ENCODE measurements at places on chromosomes 12 and 14.

GRCh38 chr12:1907652-1908611 is 10.5 kb downstream of the CACNA2D4 start:
- DNase-seq: no peak

DNA sequence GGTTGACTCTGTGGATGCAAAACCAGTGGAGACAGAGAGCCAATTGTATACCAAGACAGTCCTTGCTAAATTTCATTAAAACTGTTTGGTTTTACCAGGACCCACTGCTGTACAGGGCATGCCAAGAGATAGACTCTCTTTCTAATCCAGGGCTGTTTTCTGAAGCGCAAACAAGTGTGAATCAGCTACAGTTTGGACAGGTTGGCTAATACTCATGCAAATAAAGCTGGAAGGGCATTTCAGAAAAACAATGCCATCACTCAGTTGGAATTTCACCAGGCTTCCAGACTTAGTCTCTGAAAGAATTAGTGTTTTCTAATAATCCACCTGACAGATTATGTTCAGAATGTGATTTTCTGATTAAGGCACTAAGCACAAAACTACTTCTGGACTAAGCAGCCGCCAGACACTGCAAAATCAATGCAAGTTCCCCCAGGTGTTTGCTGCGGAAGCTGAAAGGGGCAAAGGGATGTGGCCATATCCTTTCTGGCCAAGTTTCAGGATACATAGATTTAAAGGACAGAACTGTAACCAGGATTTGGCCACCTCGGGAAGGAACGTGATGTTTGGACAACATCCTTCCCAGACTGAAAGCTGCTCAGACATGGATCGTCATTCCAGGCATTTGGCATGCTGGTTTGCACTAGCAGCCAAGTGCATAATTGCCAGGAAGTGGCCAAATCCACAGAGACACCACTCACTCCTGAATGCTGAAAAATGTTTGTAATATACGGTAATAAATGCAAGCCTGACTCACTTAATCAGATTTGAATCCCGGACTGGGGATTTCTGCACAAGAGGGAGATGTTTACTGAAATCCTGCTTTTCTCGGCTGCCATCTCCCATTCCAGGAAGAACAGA is 32.0 kb upstream of the CDKN3 start:
- DNase-seq: no peak

- DNase-seq: no peak
Observed at GRCh38 chr14:55761651-55762050, 181.6 kb downstream of the KTN1 start.

- no peak for DNase-seq
Observed at GRCh38 chr12:68479896-68480291, 130.8 kb upstream of the RAP1B start.

- no peak for DNase-seq
Observed at GRCh38 chr14:58747181-58747580, 109.4 kb downstream of the DACT1 start.

DNA sequence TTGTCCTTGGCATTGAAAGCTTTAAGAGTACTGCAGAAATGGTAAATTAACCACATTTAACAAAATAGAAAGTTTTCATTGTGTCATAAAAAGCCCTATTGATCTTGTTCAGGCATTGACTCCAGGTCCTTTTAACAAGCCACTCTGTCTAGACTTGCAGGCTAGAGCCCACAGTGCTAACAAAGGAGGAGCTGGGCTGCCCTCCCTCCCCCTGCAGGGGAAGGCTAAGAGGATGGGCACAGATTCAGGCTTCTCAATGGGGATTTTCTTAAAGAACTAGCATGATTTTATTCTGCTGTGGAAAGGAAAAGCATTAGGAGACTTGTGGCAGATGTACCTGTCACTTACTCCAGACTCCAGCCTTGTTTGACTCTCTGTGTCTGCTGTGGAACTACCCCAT is 463.6 kb downstream of the NRXN3 start:
- DNase-seq: no peak

DNA sequence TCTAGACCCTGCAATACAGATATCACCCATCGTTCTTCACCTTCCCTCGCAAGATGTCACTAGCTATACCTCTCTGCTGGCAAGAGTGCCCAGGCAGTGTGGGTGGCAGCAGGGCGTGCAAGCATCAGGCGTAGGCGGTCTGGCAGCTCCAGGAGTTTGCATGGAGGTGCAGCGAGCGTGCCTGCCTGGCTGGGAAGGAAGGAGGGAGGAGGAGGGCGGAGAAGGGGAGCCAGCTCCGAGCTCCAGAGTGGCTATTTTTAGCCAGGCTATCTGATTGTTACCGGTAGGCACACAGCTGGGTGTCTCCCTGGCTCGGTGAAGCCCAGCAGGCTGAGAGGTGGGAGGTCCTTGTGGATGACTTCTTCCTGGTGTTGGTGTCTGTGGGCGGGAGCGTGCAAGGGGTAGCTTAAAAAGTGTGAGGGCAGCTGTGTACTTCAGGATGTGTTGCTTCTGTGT is 6.2 kb downstream of the FOXJ2 start:
- no peak for DNase-seq

GRCh38 chr14:99947695-99948094 is 117.5 kb upstream of the EVL start:
- no peak for DNase-seq

DNA sequence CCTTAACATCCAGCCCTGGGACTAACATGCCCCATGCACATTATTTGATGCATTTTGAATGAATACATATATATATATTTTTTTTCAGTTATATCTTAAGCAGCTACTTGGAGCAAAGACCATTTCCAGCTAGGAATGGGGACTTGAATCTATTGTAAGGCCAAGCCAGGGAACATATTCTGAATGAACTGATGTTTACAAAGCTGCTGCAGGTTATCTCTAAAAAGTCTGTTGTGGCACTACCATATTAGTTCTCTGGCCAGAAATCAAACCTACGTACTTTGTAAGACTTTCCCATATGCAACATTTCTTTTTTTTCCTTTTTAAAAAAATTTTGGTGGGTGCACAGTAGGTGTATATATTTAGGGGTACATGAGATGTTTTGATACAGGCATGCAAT is 43.4 kb downstream of the PELI2 start:
- DNase-seq: no peak

DNA sequence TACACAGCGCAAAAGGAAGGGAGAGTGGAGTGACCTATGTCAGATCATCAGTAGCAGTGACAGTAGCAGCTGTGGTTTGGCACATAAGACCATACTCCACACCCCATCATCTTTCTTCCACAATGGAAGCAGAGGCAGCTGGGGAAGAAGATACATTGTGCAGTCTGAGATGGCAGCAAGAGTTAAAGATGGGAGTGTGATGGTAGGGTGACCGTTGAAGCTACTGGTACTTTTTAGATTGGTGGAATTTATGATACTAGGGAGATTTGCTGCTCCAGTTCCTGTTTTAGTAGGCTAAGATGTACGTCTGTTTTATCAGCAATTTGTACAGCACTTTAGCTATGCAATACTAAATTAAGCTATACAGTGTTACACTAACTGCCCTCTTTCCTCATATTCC is 291.0 kb downstream of the FUT8 start:
- no peak for DNase-seq

DNA sequence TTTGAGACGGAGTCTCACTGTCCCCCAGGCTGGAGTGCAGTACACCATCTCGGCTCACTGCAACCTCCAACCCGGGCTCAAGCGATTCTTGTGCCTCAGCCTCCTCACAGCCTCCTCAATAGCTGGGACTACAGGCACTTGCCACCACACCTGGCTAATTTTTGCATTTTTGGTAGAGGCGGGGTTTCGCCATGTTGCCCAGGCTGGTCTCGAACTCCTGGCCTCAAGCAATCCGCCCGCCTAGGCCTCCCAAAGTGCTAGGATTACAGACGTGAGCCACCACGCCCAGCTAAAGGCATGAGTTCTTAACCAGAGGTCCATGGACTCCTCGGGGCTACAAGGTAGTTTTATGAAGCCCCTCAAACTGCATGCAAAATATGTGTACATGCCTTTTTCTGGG is 2.1 kb downstream of the SARNP start:
- DNase-seq: no peak

- DNase-seq: no peak
Observed at GRCh38 chr12:11958221-11959091, 112.3 kb upstream of the BCL2L14 start.

DNA sequence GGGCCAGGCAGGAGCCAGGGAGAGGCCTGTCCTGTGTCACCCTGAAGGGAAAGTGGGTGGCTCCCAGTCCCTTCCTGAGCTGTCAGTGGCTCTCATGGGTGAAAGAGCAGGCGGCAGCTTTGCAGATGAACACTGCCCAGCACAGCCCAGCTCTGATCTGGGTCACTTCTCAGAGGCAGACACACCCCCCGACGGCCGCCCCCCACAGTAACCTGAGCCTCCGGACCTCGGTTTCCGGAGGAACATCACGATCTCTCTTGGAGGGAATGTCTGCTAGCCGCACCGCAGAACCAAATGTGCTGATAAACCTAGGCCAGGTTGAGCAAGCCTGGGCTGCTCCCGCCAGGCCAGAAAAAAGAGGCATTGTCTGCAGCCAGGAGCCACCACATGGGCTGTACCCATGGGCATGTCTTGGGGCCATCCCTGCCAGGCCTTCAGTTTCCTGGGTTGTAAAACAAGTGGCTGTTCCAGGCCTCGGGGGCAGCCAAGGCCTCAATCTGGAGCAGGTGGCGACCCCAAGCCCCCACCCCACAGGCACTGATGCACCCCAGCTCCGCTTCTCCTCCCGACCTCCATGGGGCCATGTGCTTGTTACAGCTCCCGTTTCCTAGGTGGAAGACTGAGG is 57.6 kb downstream of the NCOR2 start:
- no peak for DNase-seq

GRCh38 chr14:55867719-55868118 is 250.5 kb upstream of the PELI2 start:
- no peak for DNase-seq

GRCh38 chr12:10072131-10072530 is 26.7 kb downstream of the CLEC1A start:
- no peak for DNase-seq

DNA sequence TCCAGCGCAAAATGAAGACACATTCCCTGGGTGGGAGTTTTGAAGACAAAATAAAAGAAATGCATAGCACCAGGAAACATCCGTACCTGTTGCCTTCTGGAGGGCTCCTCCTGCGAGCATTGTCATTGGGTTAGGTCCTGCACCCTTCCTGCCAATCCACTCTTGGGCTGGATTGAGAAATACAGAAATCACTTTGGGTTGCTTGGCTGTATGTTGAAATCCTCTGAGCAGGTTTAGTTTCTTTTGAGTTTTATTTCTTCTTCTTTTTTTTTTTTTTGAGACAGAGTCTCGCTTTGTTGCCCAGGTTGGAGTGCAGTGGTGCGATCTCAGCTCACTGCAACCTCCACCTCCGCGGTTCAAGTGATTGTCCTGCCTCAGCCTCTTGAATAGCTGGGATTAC is 67.6 kb downstream of the ARF6 start:
- no peak for DNase-seq

DNA sequence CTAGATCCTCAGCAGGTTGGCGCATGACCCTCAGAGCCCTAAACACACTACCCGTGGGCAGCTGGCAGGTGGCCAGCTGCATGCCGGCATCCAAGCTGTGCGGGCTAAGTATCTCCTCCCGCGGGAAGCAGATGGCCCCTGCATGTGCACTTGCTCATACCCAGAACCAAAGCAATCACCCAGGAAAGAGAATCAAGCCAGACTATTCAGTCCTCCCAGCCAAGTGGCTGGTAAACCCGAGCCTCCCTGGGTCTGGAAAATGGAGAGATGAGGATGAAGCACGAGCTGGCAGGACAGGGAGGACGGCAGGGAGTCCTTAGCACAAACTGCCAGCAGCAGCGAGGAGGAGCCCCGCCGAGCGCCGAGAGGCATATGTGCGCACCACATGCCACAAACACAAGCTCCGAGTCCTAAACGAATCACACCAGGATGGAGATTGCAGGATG is 139.7 kb downstream of the RIMBP2 start:
- DNase-seq: no peak

DNA sequence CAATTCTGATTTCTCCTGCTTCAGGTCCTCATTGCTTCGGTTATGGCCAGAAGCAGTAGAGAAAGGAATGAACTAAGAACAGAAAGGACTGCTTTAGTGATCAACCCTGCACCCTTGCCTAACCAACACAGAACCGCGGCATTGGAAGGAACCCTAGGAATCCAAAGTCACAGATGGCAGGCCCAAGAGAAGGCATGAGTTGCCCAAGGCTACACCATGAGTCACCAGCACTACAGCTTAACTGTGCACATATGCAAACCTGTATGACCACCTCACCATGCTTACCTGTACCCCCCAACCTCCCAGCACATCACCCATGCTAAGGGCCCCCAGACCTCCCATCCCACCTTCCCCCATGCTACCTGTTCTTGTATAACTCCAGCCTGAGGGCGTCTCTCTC is 25.9 kb upstream of the BLTP3B start:
- DNase-seq: no peak

GRCh38 chr12:57892232-57892972 is 45.9 kb upstream of the CTDSP2 start:
- DNase-seq: no peak

DNA sequence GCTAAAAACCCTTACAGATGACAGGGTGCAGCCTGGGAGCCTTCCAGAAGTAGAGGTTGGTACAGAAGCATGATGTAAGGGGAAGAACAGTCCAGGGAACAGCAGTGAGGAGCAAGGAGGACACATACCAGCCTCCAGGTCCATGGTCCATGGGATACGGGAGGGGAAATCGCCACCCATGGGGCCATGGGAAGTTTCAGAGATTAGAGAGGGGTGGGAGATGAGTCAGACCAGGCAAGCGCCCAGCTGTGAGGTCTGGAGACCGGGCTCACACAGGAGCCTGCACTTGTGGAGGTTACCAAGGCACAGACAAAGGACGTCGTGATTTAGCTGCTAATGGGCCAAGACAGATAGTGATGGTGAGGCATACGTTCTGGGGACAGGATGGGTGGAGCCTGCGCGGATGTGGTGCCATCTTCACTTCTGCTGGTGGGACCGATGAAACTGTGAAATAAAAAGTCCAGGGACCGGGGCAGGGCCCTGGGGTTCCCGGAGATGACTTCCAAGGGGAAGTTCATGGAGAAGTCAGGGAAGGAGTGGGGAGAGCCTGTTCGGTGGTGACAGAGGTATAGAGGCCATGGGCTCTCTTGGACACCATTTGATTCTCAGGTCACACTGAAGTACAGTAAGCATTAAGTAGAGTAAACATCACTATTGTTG is 17.7 kb upstream of the LRP1-AS start:
- no peak for DNase-seq

DNA sequence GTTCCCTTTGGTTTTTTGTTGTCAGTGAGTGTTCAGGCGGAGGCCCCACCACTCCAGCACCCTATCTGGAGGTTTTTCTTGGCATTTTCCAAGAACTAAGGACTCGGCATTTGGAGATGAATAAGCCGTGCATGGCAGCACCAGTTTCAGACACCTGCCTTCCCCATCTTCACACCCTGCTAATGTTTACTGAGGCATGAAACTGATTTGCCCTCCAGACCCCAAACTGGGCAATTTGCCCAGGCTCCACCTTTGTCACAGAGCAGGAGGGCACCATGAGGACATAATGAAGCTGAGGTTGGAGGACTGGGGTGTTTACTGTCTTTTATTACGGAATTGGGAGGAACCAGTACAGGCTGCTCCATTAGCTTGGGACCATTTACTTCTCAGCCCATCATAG is 113.4 kb downstream of the LGMN start:
- no peak for DNase-seq

GRCh38 chr12:12376646-12377448 is 20.0 kb downstream of the BORCS5 start:
- peak; percentile 14 for DNase-seq

- DNase-seq: no peak
Observed at GRCh38 chr14:25134184-25134583, 84.2 kb upstream of the STXBP6 start.

- no peak for DNase-seq
Observed at GRCh38 chr12:94026596-94026995, 121.8 kb upstream of the PLXNC1 start.
